Stimulated activated CD8-positive, alpha-beta memory T cell treated with anti-CD3 and anti-CD28 coated beads, Interleukin-15, amount 100 ng/mL, for 4 hours (primary cell): ENCODE measurements at places on chromosomes 6 and 20.

- DNase-seq = no peak
These were observed 17.1 kb downstream of the RPRD1B start for GRCh38 chr20:38050686-38051085.

GRCh38 chr20:49993301-49993751 is 10.5 kb downstream of the SNAI1 start:
- no peak for DNase-seq

DNA sequence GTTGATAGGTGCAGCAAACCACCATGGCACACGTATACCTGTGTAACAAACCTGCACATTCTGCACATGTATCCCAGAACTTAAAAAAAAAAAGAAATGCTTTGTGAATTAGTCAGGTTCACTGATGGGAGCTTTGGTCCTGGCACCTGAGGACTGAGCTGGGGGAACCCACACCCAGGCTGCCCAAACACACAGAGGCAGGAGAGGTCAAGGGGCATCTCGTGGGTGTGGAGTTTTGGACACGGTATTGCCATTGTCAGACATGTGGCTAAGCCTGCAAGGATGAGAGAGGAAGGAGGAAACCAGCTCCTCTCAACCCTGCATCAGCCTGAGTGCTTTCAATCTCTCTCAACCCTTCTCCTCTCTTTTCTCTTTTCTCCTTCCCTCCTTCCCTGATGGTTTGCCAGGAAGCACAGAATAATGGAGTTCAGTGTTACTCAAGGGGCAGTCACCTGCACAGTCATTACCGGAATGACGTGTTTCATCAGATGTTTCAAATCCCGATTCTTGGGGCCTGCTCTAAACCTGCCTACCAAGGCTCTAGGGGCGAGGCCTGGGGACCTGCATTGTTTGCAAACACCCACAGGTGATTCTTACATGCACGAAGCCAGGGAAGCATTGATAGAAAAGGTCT is 89.9 kb upstream of the NEDD9 start:
- no peak for DNase-seq

DNA sequence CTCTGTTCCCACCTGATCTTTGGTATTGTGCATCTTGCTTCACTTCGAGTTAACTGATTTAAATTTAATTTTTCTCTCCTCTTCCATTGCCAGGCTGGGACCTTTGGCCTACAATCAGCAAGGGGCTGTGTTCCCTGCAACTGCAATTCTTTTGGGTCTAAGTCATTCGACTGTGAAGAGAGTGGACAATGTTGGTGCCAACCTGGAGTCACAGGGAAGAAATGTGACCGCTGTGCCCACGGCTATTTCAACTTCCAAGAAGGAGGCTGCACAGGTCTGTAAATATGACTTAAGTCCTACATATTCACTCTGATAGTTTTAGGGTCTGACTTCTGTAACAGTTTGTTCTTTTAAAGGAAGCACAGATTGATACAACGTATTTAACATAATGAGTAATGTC is 412.4 kb downstream of the ARHGAP18 start:
- DNase-seq = no peak

GRCh38 chr6:113691260-113691656 is 165.9 kb upstream of the MARCKS start:
- DNase-seq = no peak

DNA sequence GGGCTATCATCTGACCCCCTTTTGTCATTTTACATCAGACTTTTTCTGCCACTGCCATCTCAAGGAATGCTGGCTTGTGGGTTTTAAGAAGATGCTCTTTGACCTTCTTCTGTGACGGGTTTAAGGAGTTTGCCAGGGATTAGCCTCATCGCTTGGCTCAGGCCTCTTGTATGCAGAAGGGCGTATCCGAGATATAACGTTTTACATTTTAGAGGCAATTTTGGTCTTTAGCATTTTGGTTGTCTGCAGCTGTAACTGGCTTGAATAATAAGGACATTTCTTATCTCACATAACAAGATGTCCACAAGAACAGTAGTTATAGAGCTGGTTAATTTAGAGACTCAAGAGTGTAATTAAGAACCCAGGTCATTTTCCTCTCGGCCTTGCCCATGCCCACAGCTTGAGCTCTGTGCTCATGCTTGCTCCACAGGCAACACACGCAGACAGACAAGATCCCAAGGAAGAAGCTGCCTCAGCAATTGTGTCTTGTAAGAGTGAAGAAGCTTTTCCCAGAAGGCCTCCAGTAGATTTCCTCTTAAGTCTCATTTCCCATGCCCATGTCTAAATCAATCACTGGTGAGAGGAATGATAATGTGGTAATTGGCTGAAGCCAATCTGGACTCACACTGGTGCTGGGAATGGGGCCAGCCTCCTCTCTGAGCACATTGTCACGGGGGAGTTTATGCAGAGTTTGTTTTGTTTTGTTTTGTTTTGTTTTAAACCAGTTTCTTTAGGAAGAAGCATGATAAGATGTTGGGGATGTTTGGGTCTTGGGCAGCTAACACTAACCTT is 36.8 kb downstream of the PTCHD4 start:
- no peak for DNase-seq

DNA sequence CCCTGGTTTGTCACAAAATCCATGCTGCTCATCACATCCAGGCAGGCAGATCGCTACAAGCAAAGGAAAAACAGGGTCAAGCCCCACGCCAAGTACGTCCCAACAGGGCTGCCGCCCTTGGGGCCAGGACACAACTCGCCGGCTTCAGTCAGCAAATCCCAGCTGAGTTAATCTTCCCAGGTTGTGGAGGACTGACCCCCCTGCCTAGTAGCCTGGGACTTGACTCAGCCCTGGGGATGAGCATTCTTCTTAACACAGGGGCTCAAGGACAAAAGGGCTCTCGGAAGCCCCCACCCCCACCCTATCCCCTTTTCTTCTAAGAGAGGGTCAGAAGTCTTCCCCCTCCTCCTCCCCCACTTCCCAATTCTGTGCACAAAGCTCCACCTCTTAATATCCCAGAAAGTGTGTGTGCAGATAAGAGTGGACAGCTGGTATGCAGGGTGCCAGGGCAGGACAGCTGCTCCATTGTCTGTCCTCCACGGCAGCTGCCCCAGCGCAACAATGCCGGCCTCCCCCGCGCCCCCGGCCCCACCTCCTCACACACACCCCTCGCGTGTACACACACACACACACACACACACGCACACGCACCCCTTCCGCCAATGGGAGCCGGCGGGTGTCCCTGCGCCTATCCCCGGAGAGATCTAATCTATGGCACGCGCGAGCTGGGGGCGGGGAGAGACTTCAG is 4.5 kb downstream of the DLL1 start:
- no peak for DNase-seq

DNA sequence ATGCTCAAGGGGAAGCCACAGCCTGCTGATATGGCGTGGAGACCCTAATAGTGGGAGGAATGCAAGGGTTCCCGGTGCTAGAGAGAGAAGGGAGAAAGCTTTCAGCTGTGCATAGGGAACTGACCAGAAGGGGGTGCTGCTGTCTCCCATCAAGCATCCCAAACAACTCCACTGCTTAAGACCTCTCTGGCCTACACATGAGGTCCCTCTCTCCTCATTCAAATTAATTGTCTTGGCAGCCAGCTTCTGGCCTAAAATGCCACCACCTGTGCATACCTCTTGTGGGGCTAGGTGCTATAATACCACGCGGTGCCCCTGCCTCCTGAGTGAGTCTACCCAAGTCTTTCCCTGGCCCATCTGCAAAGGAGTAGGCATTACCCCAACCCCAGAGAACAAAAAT is 14.5 kb downstream of the ADISSP start:
- no peak for DNase-seq

DNA sequence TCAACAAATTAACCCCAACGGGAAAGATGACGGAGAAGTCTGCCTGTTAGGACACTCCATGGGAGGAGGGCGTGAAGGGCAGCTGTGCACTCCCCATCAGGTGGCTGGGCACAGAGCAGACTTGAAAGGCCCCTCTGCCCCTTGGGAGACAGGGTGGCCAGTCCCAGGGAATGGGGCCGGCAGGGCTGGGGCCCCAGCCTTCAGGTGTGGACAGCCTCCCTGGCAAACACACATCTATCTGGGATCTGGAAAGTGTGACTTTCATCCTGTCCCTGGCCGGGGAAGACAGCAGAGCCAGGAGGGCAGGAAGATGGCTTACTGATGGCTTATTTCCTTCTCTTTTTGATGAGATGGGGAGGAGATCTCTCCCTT is 4.5 kb upstream of the FRMD1 start:
- DNase-seq = no peak

GRCh38 chr20:36848078-36848660 is 27.8 kb upstream of the TLDC2 start:
- DNase-seq = no peak

DNA sequence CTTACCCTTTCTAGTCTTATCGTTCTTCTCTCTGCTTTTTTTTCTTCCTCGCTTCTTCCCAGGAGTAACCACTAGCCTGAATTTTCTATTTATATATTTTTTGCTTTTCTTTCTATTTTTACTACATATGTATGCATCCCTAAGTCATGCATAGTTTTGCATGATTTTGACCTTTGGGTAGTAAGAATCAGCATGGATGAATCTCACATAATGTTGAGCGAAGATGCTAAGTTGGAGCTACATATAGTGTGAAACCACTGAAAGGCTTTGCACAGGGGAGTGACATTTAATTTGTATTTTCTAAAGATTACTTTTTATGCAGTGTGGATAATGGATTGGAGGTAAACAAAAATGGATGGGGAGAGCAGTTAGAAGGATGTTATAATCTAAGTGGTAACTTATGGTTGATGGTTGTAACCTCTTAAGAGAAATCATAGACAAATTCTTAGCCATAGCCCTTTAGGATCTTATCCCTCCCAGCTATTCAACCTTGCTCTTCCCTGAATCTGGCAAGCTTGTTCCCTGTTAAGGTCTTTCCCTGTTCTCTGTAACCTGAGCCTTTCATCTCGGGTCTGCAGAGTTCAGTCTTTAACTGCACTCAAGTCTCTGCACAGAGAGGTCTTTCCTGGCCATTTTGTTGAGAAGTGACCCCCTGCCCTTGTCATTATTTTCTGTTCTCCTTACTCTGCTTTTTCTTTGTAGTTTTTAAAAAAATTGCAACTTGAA is 18.0 kb downstream of the PEX7 start:
- no peak for DNase-seq

DNA sequence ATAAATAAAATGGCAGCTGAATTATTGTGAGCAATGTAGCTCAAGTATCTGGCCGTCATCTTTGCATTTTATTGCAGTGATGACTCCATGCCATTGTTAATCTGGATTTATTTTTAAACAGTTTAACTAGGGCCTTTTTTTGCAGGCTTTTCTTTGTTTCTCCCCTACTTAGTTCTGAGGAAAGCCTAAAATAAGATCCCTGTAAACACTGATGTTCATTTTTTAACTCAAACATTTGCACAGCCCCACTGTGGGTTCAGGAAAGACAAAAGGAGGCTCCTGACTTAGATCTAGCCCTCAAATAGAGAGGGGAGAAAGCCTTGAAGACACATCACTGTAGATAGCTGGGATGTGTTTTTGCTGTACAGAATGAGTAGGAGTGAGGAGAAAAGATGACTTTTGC is 69.2 kb downstream of the PLEKHG1 start:
- DNase-seq = no peak

DNA sequence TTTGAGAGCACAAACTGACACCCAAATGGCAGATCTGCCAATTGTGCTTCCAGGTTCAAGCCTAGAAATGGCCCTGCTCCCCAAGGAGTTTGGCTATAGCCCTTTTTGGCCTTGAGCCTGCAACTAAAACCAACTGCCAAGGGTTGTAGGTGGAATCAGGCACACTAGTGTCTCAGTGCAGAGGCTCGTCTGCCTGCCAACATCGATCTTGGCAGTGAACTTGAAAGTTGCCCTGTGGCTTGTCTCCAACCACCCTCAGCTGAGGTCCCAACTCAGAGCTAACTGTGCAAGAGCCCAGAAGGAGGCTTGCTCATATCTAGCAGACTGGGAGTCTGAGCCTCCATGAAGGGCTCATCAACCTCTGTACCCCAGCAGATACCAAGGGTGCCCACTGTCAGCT is 92.7 kb upstream of the GLP1R start:
- DNase-seq = no peak

GRCh38 chr20:35523298-35523888 is 6.1 kb downstream of the C20orf173 start:
- DNase-seq = no peak

GRCh38 chr6:15491255-15491985 is 171.4 kb downstream of the DTNBP1 start:
- DNase-seq = peak; percentile 21

- no peak for DNase-seq
These were observed 44.5 kb downstream of the PXDC1 start for GRCh38 chr6:3707024-3707423.

GRCh38 chr20:50467718-50468356 is 42.3 kb upstream of the PTPN1 start:
- no peak for DNase-seq

DNA sequence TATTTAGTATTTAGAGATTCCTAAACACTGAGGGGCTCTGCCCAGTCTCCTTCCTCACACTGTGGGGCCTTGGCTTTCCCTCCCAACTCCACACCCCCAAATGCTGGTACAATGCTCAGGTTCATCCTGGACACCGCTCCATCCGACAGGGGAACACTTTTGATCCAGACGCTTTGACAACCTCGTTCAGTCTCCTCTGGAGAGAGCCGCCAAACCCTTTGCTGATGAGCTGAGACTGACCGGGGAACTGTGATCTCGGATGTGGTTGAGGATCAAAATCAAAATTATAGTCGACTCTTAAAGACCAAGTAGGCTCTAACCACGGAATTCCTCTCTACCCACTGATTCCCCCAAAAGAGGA is 38.8 kb upstream of the HLA-E start:
- DNase-seq = no peak

GRCh38 chr6:134511984-134512683 is 194.2 kb upstream of the SGK1 start:
- no peak for DNase-seq

DNA sequence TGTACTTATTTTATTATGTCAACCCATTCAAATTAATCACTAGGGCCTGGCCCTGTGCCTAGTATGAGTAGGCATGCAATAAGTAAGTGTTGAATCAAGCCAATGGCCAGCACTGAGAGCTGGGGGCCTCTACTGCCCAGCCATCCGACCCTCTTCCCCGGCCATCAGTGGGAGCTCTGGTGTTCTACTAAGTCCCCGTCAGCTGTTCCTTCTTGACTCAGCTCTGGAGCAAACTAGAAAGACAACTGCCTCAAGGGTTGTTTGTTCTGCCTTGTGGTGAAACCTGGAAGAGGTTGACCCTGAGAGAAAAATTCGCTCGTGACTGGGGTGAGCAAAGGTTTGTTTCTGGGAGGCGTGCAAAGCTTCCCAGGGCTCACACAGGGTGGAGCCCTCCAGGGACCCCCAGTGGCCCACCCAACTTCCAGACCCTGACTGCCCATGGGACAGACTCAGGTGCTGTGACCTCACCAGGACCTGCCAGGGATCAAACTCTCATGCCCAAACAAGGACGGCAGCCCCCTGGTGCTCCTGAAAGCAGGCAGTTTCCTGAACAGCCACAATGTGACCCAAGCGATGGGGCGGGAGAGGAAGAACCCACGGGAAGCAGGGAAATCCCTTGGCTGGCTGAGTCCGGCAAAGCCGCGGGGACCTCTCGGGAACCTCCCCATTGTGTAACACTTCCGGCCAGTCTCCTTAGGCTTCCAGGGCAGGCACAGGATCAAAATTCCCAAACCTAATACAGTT is 50.4 kb downstream of the BANF2 start:
- DNase-seq = no peak
